ENCODE measurements at places on chromosomes 13 and 19.

DNA sequence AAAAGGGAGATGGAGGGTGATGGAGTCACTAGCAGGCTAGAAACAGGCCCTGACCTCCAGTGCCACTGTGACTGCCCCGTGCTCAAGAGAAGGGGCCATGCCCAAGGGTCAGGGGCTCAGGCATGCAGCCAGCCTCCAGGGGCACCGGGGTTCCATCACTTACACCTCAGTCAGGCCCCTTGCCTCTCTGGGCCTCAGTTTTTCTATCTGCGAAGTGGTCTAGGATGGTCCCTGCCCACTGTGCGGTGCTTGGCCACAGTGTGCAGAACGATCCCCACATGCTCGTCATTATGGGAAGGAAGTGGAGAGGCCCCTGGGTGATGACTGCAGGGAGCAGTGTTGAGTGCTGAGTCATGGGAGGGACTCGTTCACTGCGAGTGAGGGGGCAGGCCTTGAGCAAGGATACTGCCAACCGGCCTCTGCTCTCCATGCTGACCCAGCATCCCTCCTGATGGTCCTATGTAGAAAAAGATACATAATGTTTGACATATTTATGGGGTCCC lies 23.1 kb downstream of the TMED1 start:
- DNase-seq, result no peak

- DNase-seq, result no peak
Observed at GRCh38 chr19:33435706-33436359, 62.3 kb downstream of the CEBPG start.

DNA sequence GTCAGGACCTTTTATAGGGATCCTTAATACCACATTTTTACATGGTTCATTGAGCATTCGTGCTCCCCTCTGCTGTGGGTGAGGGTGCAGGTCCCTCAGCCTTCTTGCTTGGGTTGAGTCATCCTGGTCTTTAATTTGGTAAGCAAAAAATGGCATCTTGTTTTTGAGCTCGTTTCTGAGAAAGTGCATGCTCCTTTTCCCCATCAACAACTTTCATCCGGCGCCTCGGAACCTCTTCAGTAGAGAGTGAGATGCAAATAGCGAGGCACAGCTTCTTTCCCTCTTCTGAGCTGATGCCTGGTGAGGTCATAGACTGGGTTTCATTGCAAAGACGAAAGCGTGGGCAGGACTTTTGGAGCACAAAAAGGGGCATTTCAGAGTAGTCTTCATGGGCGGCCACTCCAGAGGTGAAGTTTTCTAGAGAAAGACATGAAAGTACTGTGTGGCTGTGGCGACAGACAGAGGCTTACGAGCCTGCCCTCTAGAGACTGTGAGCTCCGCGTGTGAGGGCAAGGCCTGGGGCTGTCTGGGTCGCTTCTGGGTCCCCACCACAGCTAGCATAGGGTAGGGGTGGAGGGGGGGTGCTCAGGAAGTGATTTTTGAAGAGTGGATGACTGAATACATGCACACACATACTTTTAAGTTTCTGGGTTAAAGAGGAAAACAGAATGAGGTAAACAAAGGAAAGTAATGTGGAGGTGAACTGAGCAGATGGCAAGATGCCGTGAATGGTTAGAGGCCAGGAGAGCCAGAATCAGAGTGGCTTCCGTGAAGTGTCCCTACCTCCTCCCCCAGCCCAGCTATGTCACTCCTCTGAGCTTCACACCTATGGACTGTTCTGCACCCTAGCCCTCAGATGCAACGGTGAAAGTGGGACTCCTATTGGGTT lies 44.3 kb downstream of the BBC3 start:
- DNase-seq, result no peak

DNA sequence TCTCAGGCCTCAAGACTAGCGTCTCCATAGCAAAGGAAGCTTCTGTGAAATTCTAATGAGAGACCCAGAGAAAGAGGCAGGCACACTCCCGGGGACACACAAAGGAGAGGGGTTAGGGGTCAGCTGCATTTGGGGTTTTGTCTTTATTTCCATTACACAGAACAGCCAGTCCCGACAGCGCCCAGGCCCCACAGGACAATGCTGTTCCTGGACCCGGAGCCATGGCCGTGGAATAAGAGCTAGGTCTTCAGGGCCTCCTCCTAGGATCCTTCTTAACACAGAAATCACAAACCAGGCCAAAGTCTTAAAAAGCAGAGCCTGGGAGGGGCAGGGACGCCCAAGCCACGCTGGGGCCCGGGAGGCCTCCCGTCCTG lies 22.8 kb downstream of the KCTD15 start:
- DNase-seq, result no peak

DNA sequence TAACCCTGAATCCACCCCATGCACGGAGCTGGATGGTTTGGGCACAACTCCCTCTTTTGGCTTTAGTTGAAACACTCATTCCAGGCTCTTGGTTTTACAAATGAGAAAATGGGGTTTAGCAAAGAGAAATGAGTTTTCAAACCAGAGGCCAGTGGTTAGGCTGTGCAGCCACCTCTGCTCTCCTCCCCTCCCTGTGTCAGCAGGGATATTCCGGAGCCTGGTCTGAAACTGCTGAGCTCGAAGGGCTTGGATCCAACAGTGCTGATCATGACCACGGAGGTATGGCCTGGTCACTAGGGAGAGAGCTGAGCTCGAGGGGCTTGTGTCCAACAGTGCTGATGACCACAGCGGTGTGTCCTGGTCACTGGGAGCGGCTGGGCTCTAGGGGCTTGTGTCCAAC lies 41.5 kb downstream of the ZNF787 start:
- DNase-seq, result no peak

Data from NCI-H1417 treated with DMSO at 0.1 percent for 48 hours (cell line).